ENCODE measurements at places on chromosomes 11 and 22.

DNA sequence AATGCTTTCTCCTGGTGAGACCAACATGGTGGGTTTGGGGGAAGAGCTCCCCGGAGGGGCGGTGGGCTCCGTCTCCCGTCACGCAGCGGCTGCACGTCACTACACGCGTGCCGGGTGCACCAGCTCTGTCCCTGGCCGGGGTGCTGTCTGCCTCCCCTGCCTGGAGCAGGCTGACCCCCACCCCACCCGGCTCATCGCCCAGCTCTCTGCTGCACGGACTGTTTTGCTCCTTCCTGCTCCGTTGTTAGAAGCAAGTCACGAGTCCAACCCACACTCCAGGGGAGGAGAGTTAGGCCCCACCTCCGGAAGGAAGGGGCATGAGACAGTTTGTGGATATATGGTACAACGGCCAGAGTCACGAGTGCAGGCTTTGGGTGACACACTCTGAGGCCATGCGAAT lies 364.9 kb downstream of the BRD1 start:
- DNase-seq, result no peak

GRCh38 chr11:134647066-134647743 lies 235.2 kb upstream of the B3GAT1 start:
- peak; percentile 15 for DNase-seq

DNA sequence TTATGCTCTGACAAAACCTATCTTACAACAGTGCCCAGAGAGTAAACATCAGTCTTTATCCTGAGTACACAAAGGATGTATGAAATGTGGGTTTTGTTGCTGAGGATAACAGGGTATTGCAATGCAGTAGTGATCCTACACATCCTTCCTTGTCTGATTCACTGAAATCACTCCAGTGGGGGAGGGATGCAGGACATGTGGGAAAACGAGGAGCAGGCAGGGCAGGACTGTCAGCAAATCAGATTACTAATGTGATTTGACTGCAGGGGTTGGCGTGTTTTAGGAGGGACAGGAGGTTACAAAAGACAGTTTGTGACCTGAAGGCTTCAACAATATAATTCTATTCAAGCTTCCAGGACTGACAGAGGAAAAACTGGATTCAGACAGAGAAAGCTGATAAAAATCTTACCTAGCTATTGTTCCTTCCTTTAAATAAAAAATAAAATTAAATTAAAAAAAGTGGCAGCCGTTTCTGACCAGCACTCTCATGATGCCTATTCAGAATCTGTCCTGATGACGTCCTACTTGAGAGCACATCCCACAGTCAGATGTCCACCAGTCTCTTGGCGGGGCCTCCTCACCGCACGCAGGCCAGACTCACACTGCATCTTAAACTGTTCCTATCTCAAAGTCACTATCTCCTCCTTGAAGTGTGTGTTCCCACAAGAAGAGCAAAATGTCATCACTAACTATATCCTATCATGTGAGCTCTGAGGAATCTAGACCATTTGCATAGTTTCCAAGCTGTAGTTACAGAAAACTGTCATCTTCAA lies 50.6 kb upstream of the MN1 start:
- no peak for DNase-seq

DNA sequence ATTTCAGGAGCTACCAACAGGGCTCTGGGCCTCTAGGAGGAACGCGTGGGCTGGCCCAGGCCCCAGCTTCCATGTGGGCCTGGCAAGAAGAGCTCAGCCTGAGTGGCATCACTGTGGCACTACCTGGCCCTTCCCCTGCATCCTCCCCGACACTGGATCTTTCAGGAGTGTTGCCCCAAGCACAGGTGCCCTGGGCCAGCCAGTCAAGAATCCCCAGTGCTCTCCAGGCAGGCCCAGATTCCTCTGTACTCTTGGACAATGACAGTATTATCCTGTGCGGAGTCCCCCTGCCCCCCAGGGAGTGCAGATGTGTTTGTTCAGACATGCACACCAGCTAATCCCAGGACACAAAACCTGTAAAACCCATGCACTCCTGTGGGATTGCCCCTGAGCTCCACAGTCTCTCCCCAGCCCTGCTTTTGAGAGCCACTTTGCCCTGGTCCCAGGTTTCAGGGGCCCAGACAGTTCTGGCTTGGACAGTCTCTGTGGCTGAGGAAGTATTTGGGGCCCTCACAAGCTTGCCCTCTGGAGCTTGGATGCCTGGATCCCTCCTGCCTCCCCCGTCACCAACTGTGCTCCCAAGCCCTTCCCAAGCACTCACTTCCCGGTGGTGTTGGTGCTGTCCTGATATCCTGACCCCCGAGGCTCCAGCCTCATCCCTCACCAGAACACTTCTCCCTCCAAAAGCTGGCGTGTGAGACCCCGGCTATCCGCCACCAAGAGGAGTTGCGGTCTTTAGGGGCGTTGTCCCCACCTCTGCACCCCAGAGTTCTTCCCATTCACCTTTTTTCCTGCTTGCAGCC lies 39.9 kb downstream of the KCNC1 start:
- DNase-seq, result no peak

DNA sequence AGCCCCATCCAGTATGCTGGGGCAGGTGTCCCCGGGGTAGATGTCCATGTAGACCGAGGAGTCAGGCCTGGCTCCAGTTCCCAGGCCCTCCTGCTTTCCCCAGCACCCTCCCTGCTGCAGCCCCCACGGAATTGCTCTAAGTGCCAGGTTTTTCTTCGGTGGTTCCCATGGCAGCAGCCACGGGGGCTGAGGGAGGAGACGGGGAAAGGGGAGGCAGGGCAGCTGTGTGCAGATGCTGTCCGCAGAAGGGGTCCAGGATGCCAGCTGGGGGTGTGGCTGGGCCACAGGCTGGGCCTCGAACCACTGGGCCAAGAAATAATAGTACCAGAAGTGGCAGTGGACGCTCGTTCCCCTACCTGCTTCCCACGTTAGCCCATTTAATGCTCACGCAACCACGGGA lies 25.0 kb downstream of the SHISAL1 start:
- no peak for DNase-seq

- DNase-seq, result no peak
Measured at GRCh38 chr11:134670961-134671370, 258.9 kb upstream of the B3GAT1 start.

- DNase-seq, result no peak
Measured at GRCh38 chr11:1480191-1480554, 6.4 kb downstream of the MOB2 start.

DNA sequence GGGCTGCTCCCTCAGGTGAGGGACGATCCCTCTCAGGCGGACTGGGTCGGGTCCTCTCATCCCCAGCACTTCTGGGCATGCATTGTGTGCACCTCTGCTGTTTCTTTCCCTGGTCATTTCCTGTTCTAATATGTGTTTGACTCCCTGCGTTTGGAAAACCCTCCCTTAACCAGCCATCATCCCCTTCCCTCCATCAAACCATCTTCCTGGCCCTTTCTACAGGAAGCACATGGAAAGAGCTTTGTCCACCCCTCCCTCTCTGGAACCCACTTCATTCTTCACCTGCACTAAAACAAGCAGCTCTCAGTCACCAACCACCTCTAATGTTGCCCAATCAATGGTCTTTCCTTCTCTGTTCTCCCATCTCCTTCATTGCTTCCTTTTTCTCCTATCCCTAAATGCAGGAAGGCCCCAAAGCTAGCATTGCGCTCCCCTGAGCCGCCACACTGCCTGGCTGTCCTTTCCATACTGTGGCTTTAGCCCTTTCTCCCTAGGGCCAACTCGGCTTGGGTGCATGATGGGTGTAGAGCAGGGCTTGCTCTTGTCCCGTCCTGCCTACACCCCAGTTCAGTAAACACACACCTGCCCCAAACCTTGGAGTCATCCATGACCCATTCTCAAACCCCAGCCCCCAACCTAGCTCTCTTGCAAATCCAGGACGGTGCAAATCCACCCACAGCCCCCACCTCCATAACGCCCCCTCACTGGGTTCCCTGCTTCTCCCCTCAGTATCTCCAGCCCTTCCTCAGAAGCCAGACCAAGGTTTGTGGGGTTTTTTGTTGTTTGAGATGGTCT lies 5.4 kb upstream of the GAS2L1 start:
- no peak for DNase-seq

DNA sequence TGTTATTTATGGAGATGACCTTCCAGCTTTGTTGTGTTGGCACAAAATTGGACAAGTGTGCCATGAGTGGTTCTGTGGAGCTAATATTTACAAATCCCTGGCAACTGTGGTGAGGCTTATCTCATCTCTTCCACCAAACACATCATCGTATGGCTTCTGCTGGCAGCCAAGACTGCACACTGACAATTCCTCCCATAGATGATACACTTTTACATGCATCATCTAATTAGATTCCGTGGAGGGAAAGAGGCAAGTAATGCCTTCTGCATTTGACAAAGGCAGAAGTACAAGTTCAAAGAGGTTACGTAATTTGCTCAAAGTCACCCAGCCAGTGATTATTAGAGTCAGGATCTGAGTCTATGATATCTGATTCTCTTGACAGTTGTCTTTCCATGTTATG lies 62.7 kb upstream of the KIRREL3 start:
- no peak for DNase-seq

DNA sequence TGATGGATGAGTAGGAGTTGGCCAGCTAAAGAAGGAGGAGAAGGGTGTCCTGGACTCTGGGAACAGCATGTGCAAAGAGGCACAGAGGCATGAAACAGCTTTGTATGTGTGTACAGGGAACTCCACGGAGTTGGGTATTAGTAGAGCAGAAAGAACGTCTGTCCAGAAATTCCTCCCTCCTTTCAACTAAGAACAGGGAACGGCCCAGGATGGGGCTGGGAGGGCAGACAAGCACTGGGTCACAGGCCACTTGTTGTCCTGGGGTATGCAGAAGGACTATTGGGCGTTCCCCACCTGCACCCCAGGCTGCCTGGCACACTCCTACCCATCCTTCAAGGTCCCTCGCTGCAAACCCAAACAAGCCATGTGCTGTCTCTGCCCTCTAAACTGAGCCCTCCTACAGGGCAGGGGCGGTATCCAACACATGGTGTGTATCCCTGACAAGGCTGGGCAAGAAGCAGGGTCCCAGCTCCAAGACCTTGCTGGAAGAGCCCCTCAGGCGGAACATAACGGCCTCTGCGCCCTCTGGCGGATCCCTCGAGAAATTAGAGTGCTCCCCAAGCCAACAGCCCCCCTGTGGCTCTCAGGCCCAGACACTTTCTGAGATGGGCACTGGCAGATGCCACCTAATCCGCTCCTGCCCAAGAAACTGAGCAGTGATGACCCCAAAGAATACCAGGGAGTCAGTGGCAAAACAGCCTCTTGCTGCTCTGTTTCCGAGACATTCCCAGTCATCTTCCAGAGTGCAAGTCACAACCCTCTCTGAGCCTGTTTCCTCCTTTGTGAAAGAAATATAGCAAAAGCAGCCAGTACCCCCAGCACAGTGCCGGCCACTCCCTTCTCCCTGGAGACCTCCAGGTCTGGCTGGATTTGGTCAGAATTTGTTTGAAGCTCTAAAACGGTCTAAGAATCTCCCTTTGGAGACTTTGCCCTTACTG lies 1.6 kb upstream of the ELFN2 start:
- peak; percentile 44 for DNase-seq

DNA sequence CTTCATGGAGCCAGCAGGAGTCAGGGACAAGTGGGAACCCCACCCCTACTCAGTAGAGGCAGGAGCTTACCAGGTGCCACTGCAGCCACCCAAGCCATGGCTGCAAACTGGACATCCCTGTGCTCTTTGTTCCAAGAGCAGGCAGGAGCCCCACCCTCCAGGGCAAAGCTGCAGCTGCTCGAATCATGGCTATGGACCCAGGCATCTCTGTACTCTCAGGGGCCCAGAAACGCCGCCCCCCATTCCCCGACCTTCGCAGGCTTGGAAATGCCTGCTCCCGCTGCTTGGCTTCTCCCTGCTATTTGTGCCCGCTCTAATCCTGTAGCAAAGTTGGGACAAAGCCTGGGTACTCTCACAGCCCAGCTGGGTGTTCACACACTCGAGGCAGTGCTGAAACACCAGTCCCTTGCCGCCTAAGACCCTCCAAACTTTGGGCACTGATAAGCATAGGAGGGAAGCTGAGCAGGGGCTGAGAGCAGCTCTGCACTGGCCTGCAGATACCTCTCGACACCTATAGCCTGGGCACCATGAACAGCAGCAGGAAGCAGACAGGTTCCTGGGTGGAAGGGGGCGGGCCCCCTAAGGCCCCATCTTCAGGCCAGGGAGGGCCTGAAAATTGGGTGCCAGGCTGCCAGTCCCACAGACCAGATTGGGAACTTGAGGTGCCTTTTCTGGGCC lies 402.4 kb downstream of the LRRC4C start:
- DNase-seq, result no peak

DNA sequence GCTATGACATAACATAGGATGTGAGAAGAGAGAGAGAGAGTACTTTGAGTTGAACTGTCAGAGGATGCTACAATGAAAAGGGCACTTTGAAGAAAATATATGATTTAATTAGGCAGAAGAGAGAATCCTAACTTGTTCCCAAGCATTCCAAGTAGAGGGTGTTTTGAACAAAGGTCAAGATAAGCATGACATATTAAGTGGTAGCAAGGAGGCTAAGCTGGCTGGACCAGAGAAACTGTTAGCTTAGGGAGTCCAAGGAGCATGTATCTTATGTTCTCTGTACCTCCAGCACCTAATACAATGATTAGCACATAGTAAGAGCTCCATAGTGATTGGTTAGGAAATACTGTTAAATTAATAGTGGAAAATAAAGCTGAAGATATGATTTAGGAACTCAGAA lies 479.6 kb downstream of the TMEM135 start:
- no peak for DNase-seq

DNA sequence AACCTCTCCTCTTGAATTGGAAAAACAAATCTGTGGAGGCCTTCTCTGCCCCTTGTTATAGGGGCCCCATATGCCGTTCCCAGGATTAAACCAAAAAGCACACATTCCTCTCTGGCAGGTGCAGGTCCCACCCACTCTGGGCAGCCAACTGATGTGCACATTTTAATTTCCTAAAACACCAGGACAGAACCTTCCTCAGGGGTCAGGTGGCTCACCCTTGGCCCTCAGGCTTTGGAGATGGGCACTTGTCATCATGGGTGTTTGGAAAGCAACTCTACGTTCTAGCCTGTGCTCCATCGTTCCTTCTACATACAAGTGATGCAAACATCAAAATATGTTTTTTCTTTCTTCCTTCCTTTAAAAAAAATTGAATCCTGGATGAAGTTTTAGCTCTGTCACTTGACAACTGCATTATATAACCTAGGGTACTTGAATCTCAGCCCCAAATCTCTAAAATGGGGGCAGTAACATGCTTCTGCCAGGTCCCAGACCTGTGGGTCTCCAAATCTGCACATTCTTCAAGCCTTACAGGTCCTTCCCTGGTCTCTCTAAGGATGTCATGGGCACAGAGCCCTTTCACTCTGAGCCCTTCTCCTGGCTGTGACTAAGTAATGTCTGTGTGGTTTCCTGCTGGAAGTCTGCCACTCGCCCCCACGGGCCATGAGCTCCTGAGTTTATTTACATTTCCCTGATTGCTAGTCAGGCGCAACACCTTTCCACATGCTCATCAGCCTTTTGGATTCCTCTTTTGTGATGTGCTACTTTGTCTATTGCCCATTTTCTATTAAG lies 43.8 kb downstream of the KCNQ1OT1 start:
- DNase-seq, result peak; percentile 41

- DNase-seq, result no peak
Measured at GRCh38 chr11:16933756-16934603, 80.2 kb downstream of the PLEKHA7 start.

DNA sequence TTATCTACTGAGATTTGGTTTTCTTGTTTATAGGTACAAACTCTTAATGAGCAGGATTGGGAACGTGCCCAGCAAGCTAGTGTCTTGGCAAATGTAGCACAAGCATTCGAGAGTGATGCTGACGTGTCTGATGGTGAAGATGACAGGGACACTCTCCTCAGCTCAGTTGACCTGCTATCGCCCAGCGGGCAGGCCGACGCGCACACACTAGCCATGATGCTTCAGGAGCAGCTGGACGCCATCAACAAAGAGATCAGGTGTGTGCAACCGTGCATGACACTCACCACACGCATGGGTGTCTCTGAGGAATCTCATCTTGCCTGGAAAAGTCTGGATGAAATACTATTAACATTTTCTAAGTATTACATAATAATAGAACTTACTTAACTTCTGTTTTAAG lies 54.7 kb upstream of the CTTN start:
- no peak for DNase-seq
